ENCODE measurements at places on chromosomes 11 and 22. TPM values are rescaled to one million over a fixed set of nuclear protein-coding genes. Genes with fewer than 3 reads are reported as not detected.
A peak's percentile ranks its signal among the peaks of the same experiment; 100 is the strongest.

DNA sequence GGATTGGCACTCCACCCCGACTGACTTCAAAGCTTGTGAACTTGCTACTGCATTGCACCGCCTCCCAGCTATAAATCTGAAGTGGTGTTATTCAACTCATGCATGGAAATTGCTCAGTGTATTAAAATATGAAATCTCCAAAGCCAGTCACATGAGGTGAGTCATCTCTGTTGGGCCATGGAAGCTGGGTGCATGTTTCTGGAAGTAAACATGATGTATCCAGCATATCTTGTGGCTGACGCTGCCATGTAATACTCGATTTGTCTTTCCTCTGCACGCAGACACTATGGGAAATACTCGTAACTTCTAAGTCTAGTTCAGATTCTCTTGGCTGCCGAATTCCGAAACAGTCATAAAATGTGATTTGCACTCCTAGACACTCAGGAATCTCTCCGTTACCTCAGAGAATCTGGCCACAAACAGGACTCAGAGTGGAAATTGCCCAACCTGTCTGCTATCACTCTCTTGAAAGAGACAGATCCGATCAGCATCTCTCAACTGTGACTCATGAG, 154.9 kb upstream of the MPPED2 start:
- H3K27me3 ChIP-seq, result no peaks in the 10 kb centered on the region
- no peaks in the 10 kb centered on the region for H3K36me3 ChIP-seq
- H3K4me1 ChIP-seq, result no peaks in the 10 kb centered on the region
- no peak for DNase-seq

DNA sequence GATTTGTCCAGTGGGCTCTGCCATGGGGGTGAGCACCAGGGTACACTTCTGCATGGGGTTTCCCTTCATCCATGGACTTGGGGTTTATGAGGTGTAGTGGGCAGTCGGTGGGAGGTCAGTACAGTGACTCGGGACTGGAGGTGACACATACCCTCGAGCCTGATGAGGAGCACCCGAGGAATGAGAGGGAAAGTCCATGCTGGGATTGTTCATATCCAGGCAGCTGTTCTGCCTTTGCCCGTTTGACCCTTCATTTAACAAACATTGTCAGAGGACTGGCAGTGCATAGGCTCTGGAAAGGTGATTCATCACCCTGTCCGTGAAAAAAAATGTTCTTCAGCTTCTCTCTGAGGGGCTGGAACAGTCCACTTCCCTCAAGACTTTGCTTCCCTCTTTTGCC, 2.7 kb downstream of the NAV2 start:
- H3K27ac ChIP-seq, result peak overlapping the region; percentile 96
- no peaks in the 10 kb centered on the region for H3K27me3 ChIP-seq
- peak; percentile 71 for DNase-seq
- H3K4me3 ChIP-seq, result peak overlapping the region; percentile 73
- peaks cover 8% of the 10 kb centered on the region for H3K4me1 ChIP-seq
- H3K36me3 ChIP-seq, result no peaks in the 10 kb centered on the region

SRPRA gene
- polyA plus RNA-seq, result 29.4 TPM

OR10D3 gene
- not detected for polyA plus RNA-seq

DNA sequence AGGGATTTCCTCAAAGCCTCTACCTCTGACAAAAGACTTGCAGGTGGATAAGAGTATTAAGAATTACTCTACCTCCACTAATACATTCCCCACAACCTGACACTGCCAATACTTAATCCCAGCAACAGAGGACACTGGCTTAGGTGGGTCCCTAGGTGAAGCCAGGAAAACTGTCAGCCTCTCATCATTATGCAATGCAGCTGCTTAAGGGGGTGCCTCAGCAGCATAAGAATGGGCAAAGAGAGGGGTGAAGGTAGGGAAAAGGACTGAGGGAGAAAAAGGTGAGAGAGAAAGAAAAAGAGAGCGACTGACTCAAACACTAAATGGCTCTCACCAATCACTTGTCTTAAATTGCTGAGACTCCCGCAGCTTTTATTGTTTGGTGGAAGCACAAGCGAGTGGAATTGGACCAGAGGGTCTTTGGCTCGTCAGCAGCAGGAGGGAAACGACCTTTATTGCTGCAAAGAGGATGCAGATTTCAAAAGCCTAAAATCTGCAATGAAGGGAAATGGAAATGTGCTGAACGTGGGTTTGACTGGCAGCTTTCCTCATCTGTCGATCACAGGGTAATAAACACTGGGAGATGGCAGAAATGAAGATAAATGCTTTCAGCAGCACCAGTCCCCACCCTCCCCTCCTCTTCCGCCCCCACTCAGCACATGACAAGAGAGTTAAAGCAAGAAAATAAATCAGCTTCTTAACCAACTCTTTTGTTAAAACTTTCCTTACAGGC, 64.9 kb upstream of the CHRM4 start:
- no peak overlapping the region for H3K4me3 ChIP-seq
- H3K4me1 ChIP-seq, result no peaks in the 10 kb centered on the region
- no peaks in the 10 kb centered on the region for H3K27me3 ChIP-seq
- H3K36me3 ChIP-seq, result no peaks in the 10 kb centered on the region
- no peak overlapping the region for H3K27ac ChIP-seq
- no peak for DNase-seq

WT1 gene
- polyA plus RNA-seq, result 0.15 TPM

DNA sequence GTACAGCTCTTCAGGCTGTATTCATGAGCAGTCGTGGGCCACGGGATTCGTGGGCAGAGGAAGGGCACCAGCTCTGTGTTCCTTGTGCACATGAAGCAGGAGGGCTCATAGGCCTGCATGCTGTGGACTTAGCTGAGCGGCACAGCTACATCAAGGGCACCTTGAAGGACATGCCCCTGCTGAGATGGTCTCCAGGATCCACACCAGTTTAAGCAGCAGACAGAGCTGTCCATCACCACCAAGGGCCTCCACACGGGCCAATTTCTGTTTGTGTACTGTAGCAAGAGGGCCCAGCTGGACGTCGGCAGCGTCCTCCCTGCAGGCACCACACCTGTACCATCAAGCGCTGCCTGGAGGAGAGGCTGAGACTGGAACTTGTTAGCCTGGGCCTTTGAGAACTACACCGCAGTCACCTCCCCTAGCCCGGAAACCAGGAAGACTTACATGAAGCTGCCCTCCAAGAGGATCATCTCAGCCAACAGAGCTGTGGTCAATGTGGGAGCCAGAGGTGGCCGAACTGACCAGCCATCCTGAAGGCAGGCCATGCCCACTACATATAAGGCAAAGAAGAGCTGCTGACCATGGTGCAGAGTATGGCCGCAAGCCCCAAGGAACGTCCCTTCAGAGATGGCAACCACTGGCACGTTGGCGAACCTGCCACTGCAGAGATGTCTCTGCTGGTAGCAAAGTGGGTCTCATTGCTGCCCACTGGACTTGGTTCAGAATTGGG, 32.7 kb upstream of the GNB1L start:
- H3K36me3 ChIP-seq, result no peaks in the 10 kb centered on the region
- H3K4me3 ChIP-seq, result no peak overlapping the region
- no peaks in the 10 kb centered on the region for H3K4me1 ChIP-seq
- peak; percentile 49 for DNase-seq
- no peak overlapping the region for H3K27ac ChIP-seq

- no peaks in the 10 kb centered on the region for H3K27me3 ChIP-seq
- no peak overlapping the region for H3K27ac ChIP-seq
- DNase-seq, result no peak
- H3K4me1 ChIP-seq, result no peaks in the 10 kb centered on the region
Observed at GRCh38 chr11:96125400-96125799, 201.5 kb upstream of the MTMR2 start.

- H3K4me3 ChIP-seq, result no peak overlapping the region
- no peak for DNase-seq
- no peaks in the 10 kb centered on the region for H3K27me3 ChIP-seq
- H3K27ac ChIP-seq, result no peak overlapping the region
- no peaks in the 10 kb centered on the region for H3K36me3 ChIP-seq
Observed at GRCh38 chr11:121274332-121274991, 18.1 kb upstream of the SC5D start.

GSTT2B gene
- 8.0 TPM for polyA plus RNA-seq

DNA sequence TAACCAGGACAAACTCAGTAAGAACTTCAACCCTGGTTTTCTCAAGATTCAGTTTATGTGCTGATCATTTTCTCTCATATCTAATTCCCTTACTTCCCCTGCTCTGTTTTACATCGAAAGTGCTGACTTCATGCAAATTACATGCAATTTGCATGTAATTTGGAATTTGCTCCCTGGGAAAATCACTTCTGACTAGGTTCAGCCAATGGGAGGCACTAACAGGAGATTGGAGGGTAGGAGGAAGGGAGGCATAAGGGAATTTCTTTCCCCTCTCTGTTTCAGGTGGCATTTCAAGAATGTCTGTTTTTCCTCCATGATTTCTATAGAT, 363.3 kb upstream of the CCDC90B start:
- no peak overlapping the region for H3K4me3 ChIP-seq
- H3K27ac ChIP-seq, result no peak overlapping the region
- no peak for DNase-seq
- H3K27me3 ChIP-seq, result no peaks in the 10 kb centered on the region
- no peaks in the 10 kb centered on the region for H3K4me1 ChIP-seq

DNA sequence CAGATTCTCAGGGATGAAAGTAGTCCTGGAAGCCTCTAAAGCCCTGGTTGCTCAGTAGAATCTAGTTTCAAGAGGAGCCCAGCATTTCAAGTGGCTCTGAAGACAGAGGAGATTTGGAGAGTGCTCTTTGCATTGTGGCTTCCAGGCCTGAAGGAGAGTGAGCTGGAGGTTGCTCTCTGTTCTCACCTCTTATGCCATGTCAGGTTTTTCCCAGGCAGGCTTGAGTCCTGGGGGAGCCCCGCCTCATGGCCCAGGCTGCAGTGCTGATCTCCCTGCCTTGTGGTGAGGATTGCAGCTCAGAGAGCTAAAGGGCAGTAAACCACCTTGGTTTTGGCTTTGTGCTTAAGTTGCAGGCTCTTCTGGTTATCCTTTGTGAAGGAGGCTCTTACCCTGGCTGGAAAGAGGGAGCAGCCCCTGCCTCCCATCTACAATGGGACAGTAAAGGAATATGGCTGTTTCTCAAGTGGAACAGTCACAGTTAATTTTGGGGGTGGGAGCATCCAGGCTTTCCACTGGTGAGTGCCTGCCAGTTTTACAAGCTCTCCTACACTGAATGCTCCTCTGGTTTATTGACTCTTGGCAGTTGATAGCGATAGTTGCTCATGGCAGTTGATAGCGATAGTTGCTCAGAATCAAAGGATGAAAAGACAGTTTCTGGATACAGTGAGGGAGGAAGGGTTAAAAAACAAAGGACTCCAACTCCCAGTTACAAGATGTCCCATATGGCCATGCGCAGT, 32.6 kb downstream of the RCOR2 start:
- H3K36me3 ChIP-seq, result no peaks in the 10 kb centered on the region
- H3K27me3 ChIP-seq, result no peaks in the 10 kb centered on the region
- H3K4me3 ChIP-seq, result no peak overlapping the region
- no peak for DNase-seq
- H3K4me1 ChIP-seq, result no peaks in the 10 kb centered on the region
- no peak overlapping the region for H3K27ac ChIP-seq

DNA sequence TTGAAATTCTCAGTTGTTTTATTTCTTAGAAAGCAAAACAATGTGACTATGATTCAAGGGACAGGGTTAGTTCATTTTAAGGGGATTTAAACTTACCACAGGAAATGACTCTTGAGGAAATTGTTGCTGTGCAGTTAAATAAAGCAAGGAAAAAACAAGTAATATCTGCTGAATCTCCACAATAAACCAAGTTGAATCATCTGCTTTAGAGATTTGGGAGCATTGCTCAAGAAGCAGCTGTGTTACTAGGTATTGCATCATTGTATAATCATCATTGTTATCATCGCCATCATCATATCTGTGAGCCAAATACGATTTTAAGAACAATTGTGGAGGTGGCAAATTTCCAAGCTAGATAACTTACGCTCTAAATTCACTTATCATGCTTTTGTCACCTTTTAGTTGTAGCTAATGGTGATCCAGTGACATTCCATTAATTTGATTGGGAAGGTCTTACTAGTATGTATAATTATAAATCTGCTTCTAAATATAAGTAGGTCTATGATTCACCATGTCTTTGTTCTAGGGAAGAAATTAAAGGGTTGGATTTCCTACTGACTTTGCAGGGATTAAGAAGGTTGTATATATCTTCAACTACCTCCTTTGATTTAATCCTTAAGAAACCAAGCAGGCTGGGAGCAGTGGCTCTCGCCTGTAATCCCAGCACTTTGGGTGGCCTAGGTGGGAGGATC, 19.9 kb downstream of the MMP10 start:
- no peak for DNase-seq
- no peaks in the 10 kb centered on the region for H3K4me1 ChIP-seq
- no peaks in the 10 kb centered on the region for H3K36me3 ChIP-seq
- no peaks in the 10 kb centered on the region for H3K27me3 ChIP-seq

- H3K4me1 ChIP-seq, result no peaks in the 10 kb centered on the region
- H3K27me3 ChIP-seq, result no peaks in the 10 kb centered on the region
- H3K36me3 ChIP-seq, result no peaks in the 10 kb centered on the region
- DNase-seq, result no peak
- H3K4me3 ChIP-seq, result no peak overlapping the region
Observed at GRCh38 chr22:46008291-46008690, 31.3 kb upstream of the WNT7B start.

- H3K4me1 ChIP-seq, result no peaks in the 10 kb centered on the region
- H3K27me3 ChIP-seq, result no peaks in the 10 kb centered on the region
- no peaks in the 10 kb centered on the region for H3K36me3 ChIP-seq
Observed at GRCh38 chr11:114281388-114281956, 14.7 kb upstream of the NNMT start.

PNPLA5 gene
- polyA plus RNA-seq, result not detected

- no peak overlapping the region for H3K27ac ChIP-seq
- H3K4me3 ChIP-seq, result no peak overlapping the region
- H3K4me1 ChIP-seq, result no peaks in the 10 kb centered on the region
- no peak for DNase-seq
- no peaks in the 10 kb centered on the region for H3K27me3 ChIP-seq
- H3K36me3 ChIP-seq, result peaks cover 7% of the 10 kb centered on the region
Observed at GRCh38 chr11:68763181-68763721, 11.9 kb upstream of the TESMIN start.

GRCh38 chr11:128210148-128210940, 377.0 kb downstream of the ETS1 start:
- DNase-seq, result no peak
- H3K4me1 ChIP-seq, result peaks cover 3% of the 10 kb centered on the region
- no peaks in the 10 kb centered on the region for H3K36me3 ChIP-seq
- no peaks in the 10 kb centered on the region for H3K27me3 ChIP-seq
- H3K27ac ChIP-seq, result no peak overlapping the region
- H3K4me3 ChIP-seq, result no peak overlapping the region

ARHGAP42 gene
- polyA plus RNA-seq, result 4.1 TPM

DNA sequence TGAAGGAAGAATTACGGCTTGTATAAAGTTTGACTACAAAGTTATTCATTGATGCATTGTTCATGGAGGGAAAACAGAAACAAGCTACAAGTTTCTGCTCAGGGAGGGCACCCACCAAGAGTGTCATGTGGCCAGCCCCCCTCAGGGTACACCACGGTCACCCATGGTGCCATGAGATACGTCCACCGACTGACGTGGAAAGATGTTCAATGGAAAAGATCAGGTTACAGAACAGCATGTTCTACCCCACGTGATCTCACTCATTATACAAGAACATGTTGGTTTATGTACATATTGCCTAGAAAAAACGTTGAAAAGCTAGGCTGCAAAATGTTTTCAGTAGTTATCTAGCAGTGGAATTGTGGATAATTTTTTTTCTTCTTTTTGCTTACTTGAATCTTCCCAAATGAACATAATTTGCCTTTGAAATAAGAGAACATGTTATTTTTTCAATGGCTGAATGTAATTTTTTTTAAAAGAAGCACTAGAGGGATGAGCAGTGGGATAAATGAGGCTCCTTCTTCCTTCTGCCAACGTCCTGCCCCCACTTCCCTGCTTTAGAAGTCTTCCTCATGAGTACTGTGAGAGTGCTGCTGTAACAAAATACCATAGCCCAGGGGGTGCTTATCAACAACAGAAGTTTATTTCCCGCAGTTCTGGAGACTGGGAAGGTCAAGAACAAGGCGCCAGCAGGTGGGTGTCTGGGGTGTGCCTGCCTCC, 22.5 kb downstream of the RCN1 start:
- no peaks in the 10 kb centered on the region for H3K4me1 ChIP-seq
- H3K27me3 ChIP-seq, result no peaks in the 10 kb centered on the region
- DNase-seq, result no peak
- H3K27ac ChIP-seq, result no peak overlapping the region
- no peaks in the 10 kb centered on the region for H3K36me3 ChIP-seq
- H3K4me3 ChIP-seq, result no peak overlapping the region
